Activated naive CD4-positive, alpha-beta T cell (primary cell): ENCODE measurements at places on chromosomes 6 and 20.

GRCh38 chr20:12835999-12836398 is 172.8 kb upstream of the SPTLC3 start:
- no peak for DNase-seq

DNA sequence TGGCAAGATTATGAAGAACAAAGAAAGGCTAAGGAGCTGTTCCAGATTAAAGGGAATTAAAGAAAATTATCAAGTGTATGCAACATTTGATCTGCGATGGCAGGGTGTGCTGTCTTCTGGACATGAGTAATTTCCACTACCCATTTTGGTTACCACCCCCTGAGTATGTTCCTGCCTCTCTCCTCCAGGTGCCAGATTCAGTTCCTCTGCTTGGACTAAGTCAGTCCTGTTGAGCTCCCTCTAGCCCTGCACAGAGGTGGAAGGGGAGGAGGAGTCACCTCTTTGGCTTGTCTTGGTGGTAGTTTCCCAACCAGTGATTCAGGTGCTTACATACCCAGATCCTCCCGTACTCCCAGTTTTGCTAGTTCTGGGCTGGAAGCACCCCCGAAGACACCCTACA is 22.2 kb upstream of the SNRPB2 start:
- no peak for DNase-seq

GRCh38 chr6:15248451-15249370 is 2.8 kb downstream of the JARID2 start:
- peak; percentile 84 for DNase-seq

GRCh38 chr20:22576273-22576672 is 8.1 kb downstream of the FOXA2 start:
- no peak for DNase-seq

DNA sequence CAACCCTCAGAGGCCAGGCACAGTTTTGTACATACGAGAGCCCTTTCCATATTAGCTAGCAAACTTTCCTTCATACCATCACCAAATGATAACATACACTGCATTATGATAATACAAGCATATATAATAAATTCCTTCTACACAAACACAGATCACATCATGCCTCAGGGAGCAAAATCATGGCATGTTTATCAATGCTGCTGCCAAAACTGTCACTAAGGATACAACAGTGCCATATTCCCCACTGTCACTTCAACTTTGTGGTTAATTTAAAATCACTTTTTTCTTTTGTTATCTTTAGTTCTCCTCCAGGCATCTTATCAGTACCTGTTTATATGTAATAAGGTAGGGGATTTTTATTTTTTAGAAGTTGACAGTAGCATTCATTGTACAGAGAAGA is 196.3 kb downstream of the EPM2A start:
- no peak for DNase-seq

DNA sequence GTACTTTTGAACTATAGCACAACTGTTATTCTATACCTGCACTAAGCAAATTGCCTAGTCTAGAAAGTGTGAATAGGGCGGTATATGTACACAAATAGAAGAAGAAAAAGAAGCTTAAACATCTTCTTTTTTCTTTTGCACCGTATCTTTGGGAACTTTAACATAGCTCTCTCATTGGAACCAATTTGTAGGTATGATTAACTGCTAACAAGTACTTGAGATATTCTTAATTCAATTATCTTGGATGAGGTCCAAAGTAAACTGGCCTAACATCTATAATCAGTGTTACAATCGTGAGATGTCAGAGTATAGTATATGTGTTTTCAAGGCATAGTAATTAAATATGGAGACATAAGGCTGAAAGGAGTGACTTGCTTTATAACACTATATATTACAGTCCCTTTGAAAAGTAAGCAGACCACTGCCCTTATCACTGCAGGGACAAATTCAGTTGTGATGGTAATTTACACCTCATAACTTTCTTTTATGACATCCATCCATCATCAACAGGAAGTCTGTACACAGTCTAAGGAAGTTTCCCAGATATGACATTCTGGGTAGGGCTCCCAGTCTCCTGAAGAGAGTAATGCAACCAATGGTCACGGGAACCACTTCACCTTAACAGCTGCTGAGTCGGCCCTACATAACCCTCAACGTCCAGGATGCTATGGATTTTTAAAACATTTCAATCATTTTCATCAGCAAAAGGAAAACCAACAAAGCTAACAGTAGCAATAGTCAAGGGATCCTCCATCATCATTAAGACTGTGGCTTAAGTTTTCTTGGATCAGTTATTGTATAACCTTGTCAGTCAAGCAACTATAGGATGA is 37.6 kb downstream of the NKAIN2 start:
- no peak for DNase-seq

DNA sequence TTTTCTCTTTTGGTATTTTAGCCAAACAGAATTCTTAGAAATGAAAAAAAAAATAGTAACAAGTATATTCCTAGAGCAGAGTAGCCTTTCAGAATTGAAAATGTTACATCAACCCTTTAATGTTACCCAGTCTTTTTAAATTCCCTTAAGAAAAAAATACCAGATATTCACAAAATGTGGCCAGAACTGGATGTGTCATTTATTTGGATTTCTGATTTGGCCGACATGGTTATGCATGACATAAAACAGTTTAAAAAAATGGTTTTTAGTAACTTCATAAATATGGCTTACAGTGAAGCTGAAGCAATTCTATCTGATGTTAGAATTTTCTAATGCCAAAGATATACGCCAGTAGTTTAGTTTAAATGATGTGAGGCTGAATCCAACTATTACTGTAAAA is 112.0 kb downstream of the ATXN1 start:
- no peak for DNase-seq

- DNase-seq: no peak
Observed at GRCh38 chr20:37564388-37565133, 36.9 kb upstream of the BLCAP start.

GRCh38 chr6:143555582-143555981 is 44.1 kb upstream of the FUCA2 start:
- no peak for DNase-seq

DNA sequence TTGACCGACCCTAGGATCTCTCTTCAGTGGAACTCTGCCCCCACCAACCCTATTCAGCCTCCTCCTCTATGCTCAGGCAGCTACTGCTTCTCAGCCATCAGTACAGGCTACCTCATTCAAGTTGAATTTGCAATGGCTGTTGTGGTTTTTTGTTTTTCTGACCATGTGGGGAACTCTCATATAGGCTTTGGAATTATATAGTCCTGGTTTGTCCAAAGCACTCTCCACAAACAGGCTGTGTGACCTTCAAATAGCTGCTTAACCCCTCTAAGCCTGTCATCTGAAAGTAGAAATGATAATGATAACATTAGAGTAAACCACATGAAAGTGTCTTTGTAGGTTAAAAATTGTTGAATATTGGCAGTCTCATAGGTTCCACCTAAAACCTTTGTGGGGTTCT is 80.3 kb downstream of the UNC5CL start:
- DNase-seq: no peak

- DNase-seq: no peak
Observed at GRCh38 chr20:61742097-61742825, 323.4 kb downstream of the TAF4 start.

GRCh38 chr6:98514073-98514720 is 320.2 kb upstream of the POU3F2 start:
- DNase-seq: no peak

- no peak for DNase-seq
Observed at GRCh38 chr20:59273739-59274357, 26.6 kb upstream of the EDN3 start.

GRCh38 chr6:108250240-108250866 is 10.5 kb downstream of the SNX3 start:
- DNase-seq: no peak

DNA sequence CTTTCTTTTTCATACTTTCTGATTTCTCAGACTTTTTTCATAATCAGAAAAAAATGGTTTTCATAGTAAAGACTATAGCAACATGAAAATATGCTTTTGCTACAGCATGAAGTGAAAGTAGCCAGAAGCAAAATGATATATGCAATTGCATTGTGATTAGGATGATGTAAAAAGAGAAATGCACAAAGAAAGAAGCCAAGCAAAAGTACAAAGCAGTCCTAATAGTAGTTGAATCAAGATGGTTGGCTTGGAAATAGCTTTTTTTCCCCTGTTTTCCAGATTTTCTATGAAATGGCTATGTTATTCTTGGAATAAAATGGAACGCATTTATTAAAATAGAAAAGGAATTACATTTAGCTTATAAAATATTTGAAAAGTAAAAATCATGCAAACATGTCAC is 77.3 kb downstream of the SEL1L2 start:
- no peak for DNase-seq

- DNase-seq: no peak
Observed at GRCh38 chr6:89927791-89928550, 33.7 kb downstream of the GJA10 start.

GRCh38 chr6:33797626-33798342 is 6.0 kb downstream of the MLN start:
- DNase-seq: no peak

GRCh38 chr6:163992701-163993100 is 578.2 kb downstream of the QKI start:
- DNase-seq: no peak

GRCh38 chr20:19256906-19257595 is 44.6 kb downstream of the SLC24A3 start:
- no peak for DNase-seq

GRCh38 chr6:99822741-99823512 is 171.1 kb downstream of the MCHR2 start:
- no peak for DNase-seq

DNA sequence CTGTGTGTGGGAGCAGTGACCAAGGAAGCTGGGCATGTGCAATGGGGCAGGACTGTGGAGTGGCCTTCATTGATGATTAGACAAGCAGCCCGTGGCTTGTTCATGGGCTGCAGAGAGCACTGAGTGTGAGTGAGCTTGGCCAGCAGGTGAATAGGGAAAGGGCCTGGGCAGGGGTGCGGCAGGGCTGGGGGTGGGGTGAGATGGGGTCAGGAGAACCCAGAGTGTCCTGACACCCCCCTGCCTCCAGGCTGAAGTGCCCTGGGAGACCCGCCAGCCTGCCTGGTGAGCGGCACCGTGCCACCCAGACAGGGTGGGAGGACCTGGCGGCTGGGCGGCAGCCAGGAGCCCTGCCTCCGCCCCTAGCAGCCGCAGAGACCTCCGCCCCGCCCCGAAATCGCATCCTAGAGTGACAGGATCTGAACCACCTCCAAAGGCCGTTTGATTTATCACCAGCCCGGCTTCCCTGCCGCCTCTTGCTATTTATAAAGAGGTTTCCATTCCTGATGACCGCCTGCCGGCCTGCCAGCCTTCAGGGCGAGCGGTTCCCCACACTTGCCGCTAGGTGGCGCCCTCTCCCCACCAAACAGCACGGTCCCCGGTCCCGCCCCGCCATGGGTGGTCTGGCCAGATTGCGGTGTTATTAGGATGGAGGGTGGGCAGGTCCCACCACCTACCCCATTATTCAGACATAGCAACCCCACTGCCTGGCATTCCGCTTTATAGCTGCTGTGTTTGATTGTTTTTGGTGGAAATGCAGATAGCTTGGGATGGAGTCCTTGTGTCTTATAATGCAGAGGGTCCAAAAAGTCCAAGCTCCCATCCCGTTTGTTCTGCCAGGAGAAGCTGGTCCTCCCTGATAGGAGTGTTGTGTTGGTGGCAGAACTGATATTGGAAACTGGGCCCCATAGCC is 3.5 kb downstream of the MYLK2 start:
- peak; percentile 70 for DNase-seq

DNA sequence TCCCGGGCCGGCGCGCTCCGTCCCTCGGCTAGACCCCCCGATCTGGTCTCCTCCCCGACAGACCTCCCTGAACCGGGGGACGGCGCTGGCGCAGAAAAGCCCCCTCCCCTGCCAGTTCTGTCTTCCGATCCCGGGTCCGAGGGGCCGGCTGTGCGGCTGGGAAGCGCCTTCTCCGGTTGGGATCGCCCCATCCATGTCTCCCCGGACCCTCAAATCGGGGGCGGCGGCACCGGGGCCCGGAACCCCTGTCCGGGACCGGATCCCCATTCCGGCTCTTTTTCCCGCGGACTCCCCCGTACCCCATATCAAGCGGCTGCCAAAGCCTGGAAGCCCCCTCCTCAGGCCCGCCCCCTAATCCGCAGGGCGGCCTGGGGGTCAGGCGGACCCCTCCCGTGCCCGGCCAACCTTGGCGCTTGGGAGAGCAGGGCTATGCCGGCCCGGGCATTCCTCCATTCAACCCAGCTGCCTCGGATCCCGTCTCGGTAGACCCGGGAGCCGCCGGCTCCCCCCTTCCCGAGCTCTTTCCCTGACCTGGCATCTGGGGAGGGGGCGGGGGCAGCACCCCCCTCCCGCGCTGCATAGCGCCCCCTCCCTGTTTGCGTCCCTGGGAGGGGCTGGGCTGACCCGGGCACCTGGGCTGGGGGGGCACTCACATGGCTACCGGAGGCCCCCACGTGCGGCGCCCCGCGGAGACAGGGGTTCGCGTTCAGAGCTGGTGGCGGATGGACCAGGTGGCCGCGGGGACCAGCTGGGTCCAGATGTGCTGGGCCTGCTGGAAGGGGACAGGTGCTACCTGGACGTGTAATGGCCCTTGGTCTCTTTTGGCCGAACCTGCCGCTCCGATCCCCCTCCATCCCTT is 643 bp downstream of the DLGAP4 start:
- no peak for DNase-seq

GRCh38 chr6:157121897-157122296 is 201.4 kb downstream of the TMEM242 start:
- DNase-seq: no peak

- no peak for DNase-seq
Observed at GRCh38 chr6:42407379-42407778, 44.3 kb downstream of the TRERF1 start.

GRCh38 chr20:52103335-52103912 is 88.2 kb downstream of the ZFP64 start:
- DNase-seq: no peak

GRCh38 chr6:2777249-2777648 is 12.1 kb downstream of the WRNIP1 start:
- no peak for DNase-seq

DNA sequence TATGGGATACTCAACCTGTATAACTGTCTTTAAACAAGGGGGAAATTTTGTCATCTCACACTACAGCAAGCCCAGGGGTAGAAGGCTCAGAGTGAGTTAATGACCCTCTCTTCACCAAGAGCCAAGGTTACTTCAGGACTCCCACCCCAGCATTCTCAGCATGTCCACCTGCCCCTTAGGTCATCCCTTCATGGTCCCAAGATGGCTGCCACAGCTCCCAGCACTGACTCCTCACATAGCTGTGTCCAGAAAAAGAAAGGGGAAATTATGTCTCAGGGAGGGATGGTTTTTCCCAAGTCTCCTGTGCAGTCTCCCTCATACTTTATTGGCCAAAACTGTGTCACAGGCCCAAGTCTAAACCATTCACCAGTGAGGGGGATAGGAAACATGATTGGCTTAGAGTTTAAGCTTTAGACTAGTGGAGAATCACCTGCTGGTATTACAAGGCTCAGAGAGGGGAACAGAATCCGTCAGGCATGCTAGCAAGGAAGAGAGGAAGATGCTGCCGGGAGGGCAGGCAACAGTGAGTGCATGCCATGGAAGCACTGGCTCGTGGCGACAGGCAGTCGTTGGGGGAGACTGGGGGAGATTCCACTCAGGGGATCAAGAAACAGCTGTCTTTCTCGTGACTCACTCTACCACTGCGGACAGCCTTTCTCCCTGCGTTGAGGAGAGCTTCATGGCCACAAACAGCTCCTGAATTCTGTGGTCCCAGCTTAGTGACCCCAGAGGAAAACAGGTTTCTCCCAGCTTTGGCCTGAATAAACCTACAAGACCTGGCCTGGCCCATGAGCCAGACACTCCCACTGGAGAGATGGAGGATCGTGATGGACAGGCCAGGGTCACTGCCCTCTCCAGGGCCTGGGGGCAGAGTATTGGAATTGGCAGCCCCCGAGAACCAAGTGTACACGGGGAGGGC is 37.2 kb downstream of the HM13 start:
- no peak for DNase-seq

- DNase-seq: no peak
Observed at GRCh38 chr20:4681991-4682401, 39.7 kb upstream of the PRND start.

GRCh38 chr6:138264372-138264880 is 46.1 kb upstream of the PBOV1 start:
- no peak for DNase-seq
